ENCODE measurements at places on chromosomes 3 and 15. TPM values are rescaled to one million over a fixed set of nuclear protein-coding genes. Genes with fewer than 3 reads are reported as not detected.

DNA sequence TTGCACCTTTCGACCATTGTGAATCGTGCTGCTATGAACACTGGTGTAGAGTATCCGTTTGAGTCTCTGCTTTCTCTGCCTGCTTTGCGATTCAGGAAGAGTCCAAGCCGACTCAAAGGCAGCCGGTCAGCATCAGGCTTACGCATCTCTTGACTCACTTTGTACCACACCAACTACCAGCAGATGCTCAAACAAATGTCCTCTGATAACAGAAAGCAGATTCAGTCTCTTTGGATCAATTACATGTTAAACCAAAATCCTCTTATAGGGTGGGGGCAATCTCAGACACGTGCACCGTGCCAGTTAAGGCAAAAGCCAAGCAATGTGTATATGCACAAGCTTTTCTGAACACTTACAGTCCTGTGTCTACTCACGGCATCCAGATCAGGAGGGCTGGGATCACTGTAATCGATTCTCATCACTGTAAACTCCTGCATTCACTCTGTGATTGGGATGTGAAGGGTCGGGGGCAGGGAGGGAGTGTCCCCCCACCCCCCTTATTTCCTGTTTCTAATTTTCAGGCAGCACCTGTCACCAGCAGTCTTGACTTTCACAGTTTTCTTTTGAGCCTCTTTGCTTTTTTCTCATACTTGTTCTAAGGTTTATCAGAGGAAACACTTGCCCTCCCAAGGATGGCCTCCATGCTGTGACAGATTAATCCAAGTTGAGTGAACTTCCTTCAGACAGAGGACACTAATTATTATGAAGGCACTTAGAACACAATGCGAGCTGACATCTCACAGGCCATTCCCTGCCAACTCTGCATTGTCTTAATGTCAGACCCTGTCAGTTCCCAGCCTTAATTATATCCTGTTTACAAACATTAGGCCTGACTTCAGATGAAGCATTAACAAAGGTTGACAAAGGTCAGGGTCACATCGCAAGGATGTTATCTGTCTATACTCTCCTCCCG, 153.5 kb downstream of the MECOM start:
- no peak for DNase-seq

- no peak for DNase-seq
Measured at GRCh38 chr3:5645692-5646410, 458.3 kb downstream of the EDEM1 start.

- DNase-seq, result no peak
Measured at GRCh38 chr3:69838696-69839515, 99.6 kb downstream of the MITF start.

DNA sequence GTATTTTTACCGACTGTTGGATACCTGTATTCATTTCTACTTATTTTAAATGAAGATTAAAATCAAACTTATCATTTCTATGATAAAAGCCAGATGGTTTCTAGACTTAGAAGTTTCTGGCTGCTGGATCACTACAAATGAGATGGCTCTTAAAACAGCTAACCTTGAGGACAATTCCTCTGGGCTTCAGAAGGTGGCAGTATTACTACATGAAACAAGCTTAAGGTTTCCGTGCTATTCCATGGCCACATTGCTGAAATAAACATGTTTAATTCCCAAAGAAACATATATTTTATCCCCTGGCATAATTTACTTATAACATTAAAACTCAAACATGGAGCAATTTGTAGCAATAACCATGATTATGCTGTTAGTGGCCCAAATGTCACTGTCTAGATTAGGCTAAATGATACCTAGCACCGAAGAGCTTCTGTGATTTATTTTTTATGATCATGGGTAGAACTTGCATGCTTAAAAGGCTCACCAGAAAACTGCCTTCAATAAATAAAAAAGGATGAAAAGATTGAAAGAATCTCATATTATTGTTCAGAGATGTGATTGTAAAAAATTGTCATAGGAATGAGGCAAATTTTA, 204.0 kb upstream of the NANOGP8 start:
- DNase-seq, result no peak

GRCh38 chr15:52789601-52790168, 451 bp downstream of the ONECUT1 start:
- no peak for DNase-seq

DNA sequence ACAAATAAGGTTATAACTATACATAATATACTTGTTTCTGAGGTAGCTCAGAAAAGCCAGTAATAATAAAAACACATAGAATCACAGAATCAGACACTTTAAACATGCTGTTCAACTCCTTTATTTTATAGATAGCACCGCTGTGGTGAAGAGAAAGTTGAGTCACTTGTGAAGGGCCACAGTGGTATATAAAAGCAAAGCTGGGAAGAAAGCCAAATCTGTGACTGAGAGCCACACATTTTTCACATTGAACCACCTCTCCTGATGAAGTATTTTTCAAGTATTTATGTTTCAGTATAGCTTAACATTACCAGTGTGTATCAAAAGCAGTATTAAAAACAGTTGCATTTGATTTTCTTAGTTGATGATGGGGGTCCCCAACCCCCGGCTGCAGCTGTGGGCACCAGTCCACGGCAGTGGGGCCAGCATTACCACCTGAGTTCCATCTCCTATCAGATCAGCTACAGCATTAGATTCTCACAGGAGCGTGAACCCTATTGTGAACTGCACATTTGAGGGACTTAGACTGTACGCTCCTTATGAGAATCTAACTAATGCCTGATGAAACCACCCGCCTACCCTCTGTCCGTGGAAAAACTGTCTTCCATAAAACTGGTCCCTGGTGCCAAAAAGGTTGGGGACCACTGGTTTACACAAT, 46.2 kb downstream of the TBL1XR1 start:
- no peak for DNase-seq

The C3orf38 gene
- polyA plus RNA-seq, result 26.4 TPM
